ENCODE measurements at places on chromosomes 7 and 10. TPM values are rescaled to one million over a fixed set of nuclear protein-coding genes. Genes with fewer than 3 reads are reported as not detected.

GRCh38 chr7:6271694-6272440, 557 bp downstream of the CYTH3 start:
- DNase-seq = peak; percentile 42

DNA sequence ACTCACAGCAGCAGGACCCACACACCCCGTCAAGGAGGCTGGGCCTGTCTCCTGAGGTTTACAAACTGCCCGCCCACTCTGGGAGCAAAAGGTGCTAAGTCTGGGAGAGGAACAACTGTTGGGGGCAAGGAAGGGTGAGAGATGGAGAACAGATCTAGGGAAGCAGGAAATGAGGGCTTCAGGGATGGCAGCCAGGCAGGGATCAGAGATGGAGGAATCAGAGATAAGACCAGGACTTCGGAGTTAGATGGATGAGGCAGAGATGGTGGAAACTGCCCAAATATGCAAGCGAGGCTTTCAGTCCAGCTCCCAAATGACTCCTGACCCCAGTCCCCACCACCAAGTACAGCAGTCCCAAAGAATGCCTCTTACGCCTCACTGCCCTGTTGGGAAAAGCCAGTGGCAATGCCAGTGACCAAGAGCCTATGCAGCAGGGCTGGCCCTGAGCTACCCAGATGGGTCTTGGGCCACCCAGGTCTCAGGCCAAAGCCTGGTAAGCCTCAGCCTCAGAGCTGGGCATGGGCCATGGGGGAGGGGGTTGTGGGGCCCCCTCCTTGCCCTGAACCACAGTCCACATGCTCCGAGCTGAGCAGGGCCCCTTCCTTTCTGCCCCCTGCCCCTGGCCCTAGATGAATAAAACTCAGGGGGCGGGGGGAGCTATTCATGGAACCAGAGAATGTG, 39.5 kb upstream of the SLF2 start:
- DNase-seq = no peak

- no peak for DNase-seq
Observed at GRCh38 chr7:156609010-156609877, 31.3 kb upstream of the RNF32 start.

GRCh38 chr7:131067220-131067619, 260.5 kb upstream of the MKLN1 start:
- no peak for DNase-seq

DNA sequence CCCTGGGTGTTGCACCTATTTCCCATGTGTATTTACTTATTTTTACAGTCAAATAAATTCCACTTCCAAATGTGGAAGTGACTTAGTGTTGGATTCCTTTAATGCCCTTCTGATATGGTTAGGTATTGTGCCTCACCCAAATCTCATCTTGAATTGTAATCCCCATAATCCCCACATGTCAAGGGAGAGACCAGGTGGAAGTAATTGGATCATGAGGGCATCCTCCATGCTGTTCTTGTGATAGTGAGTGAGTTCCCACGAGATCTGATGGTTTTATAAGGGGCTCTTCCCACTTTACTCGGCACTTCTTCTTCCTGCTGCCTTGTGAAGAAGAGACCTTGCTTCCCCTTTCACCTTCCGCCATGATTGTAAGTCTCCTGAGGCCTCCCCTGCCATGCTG, 136.9 kb downstream of the SNX10 start:
- DNase-seq = no peak

DNA sequence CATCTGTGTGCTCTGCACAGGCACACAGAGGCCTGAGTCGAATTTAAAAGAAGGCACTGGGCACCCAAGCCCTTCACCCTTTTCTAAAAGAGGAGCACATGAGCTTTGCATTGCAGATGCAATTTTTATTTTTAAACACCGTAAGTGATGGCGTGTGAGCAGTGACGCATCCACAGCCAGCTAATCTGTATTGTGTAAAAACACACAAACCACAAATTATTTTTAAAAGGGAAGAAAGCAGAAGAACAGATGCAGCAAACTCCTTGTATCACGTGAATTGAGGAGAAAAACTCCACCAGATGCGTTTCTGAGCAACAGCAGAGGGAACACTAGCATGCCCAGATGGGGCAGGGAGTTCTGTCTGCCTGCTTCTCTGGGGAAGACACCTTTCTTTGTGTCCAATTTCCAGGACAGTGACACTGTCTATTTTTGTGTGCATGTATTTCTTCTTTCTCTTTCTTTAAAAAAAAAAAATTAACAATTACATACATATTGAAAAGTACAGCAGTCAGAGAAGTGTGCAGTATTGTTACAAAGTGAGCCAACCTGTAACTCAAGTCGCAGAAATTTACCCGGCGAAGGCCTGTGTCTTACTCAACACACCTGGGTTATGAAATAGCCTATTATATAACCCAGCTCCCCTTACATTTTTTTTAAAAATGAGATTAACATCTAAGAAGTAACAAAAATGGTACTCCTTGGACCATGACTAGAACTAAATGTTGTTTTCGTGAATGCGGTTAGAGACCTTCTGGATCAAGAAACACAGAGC, 39.2 kb downstream of the EEPD1 start:
- no peak for DNase-seq

DNA sequence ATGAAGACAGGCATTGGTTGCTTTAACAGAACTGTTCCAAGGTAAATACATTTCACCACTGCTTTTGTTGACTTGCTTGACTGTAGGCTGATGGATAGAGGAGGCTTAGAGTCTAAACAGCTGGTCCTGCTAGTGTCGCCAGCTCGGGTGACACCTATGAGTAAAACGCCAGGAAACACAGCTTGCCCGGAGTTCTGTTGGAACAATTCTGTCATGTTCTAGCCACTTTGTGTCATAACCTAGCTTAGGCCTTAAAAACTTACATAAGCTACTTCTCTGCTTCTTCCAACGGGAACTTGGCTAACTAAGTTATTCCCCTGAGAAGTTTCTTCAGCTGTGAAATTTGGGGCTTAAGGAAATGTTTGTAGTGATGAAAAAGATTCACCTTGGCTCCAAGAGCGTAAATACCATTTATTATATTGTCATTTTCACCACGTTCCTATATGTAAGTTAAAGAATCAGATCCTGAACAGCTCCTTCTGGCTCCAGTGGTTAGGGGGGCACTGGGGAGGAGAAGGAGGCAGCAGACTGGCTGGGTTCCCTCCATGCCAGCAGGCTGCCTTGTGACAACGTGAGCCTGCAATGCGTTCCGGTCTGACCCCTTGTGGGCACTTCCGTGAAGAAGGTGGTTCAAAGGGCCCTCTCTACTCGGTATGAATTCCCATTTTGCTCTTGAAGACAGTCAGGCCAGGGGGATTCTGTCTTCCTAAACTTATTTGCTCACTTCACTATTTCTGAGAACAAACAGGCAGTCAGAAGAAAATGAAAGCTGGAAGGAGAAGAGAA, 253.2 kb downstream of the BMPER start:
- DNase-seq = peak; percentile 41

- no peak for DNase-seq
Observed at GRCh38 chr7:117021986-117022385, 68.7 kb downstream of the ST7 start.

- no peak for DNase-seq
Observed at GRCh38 chr10:88270871-88271713, 312.0 kb downstream of the RNLS start.

GRCh38 chr10:110311357-110311949, 6.7 kb upstream of the SMNDC1 start:
- peak; percentile 52 for DNase-seq

- no peak for DNase-seq
Observed at GRCh38 chr7:133389727-133390126, 136.8 kb downstream of the EXOC4 start.

CPA4 gene
- total RNA-seq = not detected

BICC1 gene
- 29.7 TPM for total RNA-seq
